ENCODE measurements at places on chromosomes 5 and 9.

DNA sequence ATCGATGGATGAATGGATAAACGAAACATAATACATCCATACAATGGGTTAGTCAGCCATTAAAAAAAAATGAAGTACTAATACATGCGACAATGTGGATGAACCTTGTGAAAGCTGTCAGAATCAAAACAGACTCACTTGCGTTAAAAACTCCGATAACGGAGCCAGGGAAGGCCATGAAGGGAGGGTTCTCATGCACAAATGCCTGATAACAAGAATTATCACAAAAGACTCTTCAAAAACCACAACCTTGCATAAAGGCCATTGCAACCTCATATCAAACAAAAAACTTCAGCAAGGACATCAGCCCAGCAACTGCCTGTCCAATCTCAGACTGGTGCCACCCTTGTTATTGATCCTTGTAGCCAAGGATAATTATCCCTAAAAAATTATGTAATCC, 13.7 kb downstream of the ERMP1 start:
- H3K4me3 ChIP-seq = no peak overlapping the region
- H3K27me3 ChIP-seq = no peaks in the 10 kb centered on the region
- peaks cover 42% of the 10 kb centered on the region for H3K36me3 ChIP-seq
- H3K27ac ChIP-seq = no peak overlapping the region
- H3K4me1 ChIP-seq = peaks cover 8% of the 10 kb centered on the region
- no peak for DNase-seq

DNA sequence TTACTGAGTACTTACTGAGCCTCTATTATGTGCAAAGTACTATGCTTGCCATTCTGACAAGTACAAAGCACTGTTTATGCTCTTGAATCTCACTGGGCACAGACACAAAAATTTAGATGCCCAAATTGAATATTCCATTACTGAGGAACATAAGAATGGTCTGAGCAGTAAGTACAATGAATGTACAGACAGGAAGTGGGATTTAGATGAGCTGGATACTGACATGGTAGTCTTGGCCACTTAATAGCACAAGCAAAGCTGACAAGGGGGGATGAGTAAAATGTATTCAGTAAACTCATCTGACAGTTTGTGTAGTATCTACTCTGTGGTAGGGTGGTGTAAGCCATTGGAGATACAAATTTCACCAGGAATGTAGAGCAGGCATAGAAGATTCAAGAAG, 132.4 kb downstream of the EFNA5 start:
- no peak overlapping the region for H3K4me3 ChIP-seq
- no peaks in the 10 kb centered on the region for H3K36me3 ChIP-seq
- H3K27me3 ChIP-seq = peaks cover 12% of the 10 kb centered on the region
- DNase-seq = no peak
- H3K4me1 ChIP-seq = peaks cover 5% of the 10 kb centered on the region

DNA sequence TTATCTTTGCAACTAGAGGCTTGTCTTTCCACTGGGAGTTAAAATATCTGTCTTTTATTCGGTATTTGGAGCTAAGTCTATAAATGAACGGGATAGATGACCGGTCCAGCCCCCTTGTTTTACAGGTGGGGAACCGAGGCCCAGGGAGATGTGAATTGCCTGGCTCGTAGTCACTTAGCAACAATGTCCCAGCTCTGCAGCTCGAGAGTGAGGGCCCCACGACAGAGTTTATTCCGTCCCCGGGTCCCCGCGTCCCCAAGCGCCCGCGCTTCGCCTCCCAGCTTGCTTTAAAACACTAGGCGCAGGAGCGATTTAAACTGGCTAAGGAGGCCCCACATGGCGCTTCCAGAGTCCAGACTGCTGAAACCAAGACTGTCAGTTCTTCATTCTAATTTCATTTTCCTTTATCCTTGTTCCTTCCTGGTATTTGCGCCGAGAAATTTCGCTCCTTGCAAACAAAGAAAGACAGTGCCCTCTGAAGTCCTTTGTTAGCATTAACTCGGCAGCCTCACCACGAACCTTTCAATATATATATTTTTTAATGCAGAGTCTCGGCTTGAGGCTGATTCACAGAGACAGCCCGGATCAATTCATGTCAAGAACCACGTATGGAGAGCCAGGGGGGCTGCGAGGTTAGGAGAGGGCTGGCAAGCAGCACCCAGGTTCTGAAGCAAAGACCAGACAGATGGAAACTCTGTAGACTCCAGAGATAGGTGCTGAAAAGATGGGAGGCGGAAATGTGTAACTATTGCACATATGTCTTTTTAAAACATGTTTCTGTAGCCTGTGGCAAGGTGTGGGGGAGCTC, 1.4 kb upstream of the ENC1 start:
- DNase-seq = peak; percentile 69
- peaks cover 35% of the 10 kb centered on the region for H3K4me1 ChIP-seq
- H3K27me3 ChIP-seq = peaks cover 66% of the 10 kb centered on the region
- H3K27ac ChIP-seq = peak overlapping the region; percentile 13
- H3K4me3 ChIP-seq = peak overlapping the region; percentile 91

- no peaks in the 10 kb centered on the region for H3K27me3 ChIP-seq
- H3K27ac ChIP-seq = no peak overlapping the region
- DNase-seq = no peak
- no peaks in the 10 kb centered on the region for H3K36me3 ChIP-seq
Measured at GRCh38 chr9:12658531-12659209, 34.5 kb upstream of the TYRP1 start.

DNA sequence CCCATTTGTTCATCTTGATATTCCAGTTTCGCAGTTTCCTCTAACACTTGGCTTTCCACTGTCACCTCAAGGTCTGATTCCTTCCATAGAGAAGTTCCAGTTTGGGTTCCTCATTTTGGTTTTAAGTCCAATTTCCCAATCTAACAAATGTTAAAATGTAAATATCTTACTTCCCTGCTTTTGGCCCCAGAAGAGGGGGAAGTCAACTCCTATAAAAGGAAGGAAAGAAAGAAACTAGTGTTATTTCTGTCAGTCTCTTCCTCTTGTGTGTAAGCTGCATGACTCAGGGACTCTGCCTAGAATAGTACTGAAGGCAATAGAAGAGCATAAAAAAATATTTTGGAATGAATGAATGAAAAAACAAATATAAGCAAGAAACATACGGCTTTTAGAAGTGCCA, 127.5 kb upstream of the CCNG1 start:
- H3K27me3 ChIP-seq = peaks cover 1% of the 10 kb centered on the region
- H3K4me3 ChIP-seq = no peak overlapping the region
- DNase-seq = no peak
- no peak overlapping the region for H3K27ac ChIP-seq

Data from activated CD4-positive, alpha-beta T cell treated with anti-CD3 and anti-CD28 coated beads, Interleukin-2, amount 10 ng/mL, durations not matched to agents 24 days and 14 days (primary cell).